SJSA1 (cell line): ENCODE measurements at places on chromosomes 5 and 9.

GRCh38 chr5:43113546-43113945 lies 7.2 kb upstream of the ZNF131 start:
- DNase-seq, result no peak

GRCh38 chr5:133821889-133822288 lies 146.5 kb downstream of the C5orf15 start:
- DNase-seq, result no peak

DNA sequence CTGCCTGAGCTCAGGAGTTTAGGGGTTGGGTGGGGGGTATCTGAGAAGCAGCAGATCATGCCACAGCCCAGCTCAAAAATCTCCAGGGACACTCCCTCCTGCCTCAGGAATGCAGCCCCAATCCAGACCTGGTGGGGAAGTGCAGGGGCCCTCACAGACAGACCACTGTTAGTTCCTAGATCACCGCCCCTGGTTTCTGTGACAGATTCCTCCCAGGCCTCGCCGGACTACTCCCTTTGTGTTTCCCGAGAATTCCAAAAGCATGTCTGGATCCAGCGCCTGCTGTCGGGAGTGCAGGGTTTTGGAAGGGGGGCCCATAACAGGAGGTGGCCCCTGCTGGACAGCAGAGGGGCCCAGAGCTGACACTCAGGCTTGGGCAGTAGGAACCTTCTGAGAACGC lies 74.5 kb downstream of the CTSL start:
- no peak for DNase-seq

DNA sequence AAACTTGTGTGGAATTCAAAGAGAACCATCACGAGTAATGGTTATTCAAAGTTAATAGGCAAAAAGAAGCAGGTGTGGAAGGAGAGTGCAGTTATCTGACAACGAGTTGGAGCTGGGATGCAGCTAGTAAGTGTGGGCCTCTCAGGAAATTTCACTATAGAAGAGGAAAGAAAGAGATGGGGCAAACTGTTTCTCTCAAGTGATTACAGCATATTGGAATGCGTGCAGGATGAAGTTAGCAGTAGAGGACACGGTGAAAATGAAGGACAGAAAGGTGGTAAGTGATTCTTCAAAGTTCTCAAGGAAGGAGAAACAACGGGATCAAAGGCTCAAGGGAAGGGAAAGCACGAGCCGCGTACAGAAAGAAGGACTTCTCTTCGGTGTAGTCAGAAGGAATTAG lies 84.0 kb downstream of the ADAMTS12 start:
- DNase-seq, result no peak

GRCh38 chr9:113531919-113532808 lies 68.6 kb downstream of the RGS3 start:
- DNase-seq, result no peak

DNA sequence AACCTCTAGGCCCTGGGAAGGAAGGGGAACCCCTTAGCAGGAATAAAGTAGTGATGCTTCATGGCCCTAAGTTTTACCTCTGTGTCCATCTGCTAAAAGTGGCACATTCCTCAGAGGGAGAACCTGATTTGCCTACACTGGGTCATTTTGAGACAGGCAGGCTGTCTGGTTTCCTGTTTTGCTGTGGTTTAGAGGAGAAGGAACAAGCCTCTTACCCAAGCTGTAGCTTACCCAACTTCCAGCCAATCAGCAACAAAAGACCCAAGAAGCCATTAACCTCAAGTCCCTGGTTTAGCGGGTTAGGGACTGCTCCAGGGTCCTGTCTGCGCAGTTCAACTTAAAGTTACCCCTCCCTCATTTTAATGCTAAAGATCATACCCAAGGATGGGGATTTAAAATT lies 411.0 kb downstream of the MAT2B start:
- DNase-seq, result no peak

DNA sequence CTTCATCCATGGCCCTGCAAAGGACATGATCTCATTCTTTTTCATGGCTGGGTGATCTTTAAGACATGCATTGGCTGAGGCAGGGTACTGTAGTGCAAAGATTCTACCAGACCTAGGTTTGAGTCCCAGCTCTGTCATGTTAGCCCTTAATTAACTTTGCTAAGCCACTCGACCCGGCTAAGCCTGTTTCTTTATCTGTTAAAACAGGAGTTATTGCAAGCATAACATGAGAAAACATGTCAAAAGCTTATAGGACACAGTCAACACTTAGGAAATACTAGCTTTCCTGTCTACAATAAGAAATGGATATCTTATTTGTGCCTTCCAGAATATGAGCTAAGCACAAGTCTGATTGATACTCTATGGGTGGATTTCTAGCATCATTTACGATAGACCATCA lies 92.6 kb downstream of the RASEF start:
- DNase-seq, result no peak

DNA sequence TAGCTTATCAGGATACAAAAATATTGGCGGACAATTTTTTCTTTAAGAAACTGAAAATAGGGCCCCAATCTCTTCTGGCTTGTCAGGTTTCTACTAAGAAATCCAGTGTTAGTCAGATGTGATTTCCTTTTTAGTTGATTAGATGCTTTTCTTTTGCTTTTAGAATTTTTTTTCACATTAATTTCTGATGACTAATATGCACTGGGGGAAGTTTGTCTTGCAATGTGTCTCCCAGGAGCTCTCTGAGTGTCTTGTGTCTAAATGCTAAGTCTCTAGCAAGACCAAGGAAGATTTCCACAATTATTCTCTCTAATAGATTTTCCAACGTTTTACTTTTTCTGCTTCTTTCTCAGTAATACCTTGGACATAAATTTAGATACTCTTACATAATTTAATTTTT lies 559.8 kb upstream of the TYRP1 start:
- DNase-seq, result no peak

- DNase-seq, result no peak
Observed at GRCh38 chr5:112978836-112979235, 2.2 kb downstream of the DCP2 start.

- DNase-seq, result peak; percentile 92
Observed at GRCh38 chr9:121206516-121207370, 5.1 kb upstream of the RAB14 start.

GRCh38 chr5:21810737-21811316 lies 1042.3 kb downstream of the CDH12 start:
- peak; percentile 2 for DNase-seq

GRCh38 chr9:100880284-100880683 lies 148.2 kb upstream of the PLPPR1 start:
- no peak for DNase-seq

GRCh38 chr9:36891341-36891811 lies 142.7 kb downstream of the PAX5 start:
- DNase-seq, result no peak

DNA sequence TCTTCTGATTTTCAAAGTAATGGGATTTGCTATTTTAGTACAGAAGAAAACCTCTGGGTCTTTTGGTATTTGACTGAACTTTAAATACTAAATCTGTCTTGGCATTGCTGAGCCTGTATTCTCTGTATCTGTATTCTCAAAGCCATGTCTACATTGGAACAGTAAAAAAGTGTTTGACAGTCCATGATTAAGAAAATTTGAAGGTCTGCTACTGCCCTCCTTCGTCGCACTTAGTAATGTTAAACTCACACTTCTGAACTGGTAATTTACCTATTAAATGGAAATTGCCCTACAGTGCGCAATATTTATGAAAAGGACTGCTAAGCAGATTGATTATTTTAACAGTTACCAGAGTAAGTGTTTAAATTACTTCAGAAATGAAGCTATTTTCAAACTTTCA lies 165.7 kb upstream of the SMC2 start:
- DNase-seq, result no peak

DNA sequence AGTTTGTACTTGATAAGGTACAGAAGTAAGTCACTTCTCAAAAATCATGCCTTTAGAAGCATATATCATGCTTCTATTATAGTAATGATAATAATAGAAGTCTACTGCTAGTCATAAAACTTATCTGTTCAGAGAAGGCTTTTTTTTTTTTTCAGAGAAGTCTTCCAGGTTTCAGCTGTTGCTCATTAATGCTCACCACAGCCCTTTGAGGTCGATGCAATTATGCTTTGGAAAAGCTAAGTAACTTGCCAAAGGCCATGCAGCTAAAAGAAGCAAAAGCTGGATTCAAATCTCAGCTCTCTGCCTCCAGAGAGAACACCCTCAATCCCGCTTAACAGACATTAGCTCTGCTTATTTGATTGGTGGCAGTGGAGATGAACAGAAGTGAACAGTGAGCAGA lies 150.8 kb downstream of the DOCK8 start:
- no peak for DNase-seq

GRCh38 chr9:38687389-38687842 lies 32.5 kb downstream of the FAM240B start:
- no peak for DNase-seq

GRCh38 chr5:18216729-18217128 lies 582.5 kb downstream of the TAF11L14 start:
- DNase-seq, result no peak

DNA sequence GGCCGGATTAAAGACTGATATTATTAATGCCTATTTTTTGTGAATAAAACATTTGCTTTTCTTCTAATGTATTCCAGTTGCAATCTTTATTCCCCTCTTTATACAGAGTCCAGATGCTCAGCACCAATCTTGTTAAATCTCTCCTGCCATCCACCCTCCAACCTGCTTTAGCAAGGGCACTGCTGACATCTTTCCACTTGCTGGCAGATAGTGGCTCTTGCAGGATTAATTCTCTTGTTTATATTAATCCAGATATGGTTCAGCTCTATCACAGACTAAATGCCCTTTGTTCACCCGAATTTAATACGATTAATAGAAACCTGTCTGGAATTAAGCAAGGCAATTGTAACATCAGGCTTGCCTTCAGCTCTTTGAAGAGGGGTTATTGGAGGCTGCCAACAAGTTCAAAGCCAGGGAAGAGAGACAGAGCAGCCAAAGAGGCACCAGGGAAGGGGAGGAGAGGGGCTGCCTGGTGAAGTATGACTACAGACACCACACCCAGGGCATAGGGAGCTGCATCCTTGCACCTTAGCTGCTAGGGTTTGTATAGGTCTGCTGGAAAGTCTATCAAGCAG lies 236.2 kb downstream of the SAXO1 start:
- no peak for DNase-seq

- peak; percentile 87 for DNase-seq
Observed at GRCh38 chr5:134127376-134127861, 12.9 kb downstream of the TCF7 start.

GRCh38 chr5:28603869-28604268 lies 1565.5 kb upstream of the CDH9 start:
- no peak for DNase-seq

DNA sequence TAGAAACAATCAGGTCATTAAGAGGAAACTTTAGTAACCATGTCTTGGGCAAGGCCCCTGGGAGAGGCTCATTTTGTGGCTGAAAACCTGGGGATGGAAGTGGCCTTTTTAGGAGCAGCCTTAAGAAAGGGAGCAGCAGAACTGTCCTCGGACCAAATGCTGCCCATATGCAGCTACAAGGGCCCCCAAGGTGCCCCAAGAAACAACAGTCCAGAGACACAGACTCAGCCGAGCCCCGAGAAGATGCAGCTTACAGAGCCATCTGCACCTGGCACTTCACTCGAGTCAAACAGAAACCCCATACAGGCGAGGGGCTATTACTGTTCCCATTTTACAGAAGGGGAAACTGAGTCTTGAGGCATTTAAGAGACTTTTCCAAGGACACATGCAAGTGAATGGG lies 58.0 kb downstream of the COL23A1 start:
- no peak for DNase-seq

- no peak for DNase-seq
Observed at GRCh38 chr5:989961-990530, 18.6 kb upstream of the NKD2 start.

- DNase-seq, result no peak
Observed at GRCh38 chr5:16944816-16945562, 8.9 kb upstream of the MYO10 start.

DNA sequence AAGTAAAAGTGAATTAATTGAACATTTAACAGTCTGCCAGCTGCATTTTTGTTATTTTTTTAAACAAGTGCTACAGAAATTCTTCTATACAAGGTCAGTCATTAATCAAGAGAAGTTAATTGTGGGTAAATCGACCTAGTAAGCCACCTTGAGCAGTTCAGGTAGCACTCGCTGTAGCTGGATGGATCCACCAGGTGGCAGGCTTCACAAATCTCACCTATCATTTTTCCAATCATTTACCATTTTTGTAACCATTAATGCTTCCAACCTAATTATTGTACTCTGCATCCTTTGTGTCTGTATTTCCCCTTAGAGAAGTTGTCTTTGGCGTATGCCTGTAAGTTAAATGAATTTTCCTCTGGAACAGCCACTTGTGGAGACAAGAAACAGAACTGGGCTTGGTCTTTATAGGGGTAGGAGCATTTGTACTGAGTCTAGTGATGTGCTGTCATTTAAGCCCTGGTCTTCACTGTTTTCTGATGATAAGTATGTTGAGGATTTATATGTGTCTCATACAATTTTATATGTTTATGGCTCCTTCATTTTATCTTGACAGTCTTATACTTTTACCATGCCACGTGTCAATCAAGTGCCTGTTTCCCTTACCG lies 39.5 kb downstream of the CD180 start:
- peak; percentile 13 for DNase-seq

GRCh38 chr5:14171621-14172020 lies 28.5 kb downstream of the TRIO start:
- no peak for DNase-seq

GRCh38 chr9:35948451-35948850 lies 9.5 kb downstream of the OR2S2 start:
- DNase-seq, result no peak

GRCh38 chr5:171975262-171975876 lies 31.1 kb downstream of the FBXW11 start:
- DNase-seq, result no peak

DNA sequence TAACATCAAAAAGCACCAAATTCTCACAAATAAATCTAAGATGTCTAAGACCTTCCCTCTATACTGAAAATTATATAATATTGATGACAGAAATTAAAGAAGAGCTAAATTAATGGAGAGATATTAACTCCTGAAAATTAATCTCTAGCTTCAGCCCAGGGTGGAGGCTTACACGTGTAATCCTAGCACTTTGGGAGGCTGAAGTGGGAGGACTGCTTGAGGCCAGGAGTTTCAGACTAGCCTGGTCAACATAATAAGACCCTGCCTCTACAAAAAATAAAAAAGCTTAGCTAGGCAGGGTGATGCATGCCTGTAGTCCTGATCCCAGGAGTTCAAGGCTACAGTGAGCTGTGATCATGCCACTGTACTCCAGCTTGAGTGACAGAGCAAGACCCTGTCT lies 39.6 kb upstream of the ANKRD34B start:
- no peak for DNase-seq

DNA sequence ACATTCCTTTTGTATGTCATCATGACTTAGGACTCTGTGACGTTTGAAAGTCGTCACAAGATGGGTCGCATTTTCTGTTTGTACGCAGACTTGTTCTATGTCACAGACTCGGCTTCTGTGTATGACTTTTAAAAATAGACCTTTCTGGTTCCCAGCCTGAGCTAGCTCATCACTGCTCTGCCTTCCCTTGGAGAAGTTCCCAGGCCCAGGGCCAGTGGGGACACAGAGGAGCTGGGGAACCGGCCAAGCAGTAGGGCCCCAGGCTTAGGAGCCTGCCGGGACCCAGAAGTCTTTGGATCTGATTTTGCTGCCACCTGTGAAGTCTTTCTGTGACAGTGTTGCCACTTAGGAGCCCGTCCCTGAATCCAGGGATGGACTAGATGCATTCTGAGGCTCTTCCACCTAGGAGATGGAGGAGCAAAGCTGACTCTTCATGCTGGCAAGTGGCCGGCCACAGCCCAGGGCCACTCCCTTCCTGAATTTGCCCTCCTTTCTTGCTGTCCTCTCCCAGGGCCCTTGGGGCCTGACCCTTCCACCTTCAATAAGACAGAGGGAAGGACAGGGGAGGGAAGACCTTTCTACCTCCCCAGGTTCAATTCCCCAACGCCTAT lies 18.1 kb upstream of the UBE2QL1 start:
- no peak for DNase-seq
